ENCODE measurements at places on chromosomes 3 and 15.

GRCh38 chr3:85161544-85161943 lies 202.8 kb downstream of the CADM2 start:
- DNase-seq = no peak

DNA sequence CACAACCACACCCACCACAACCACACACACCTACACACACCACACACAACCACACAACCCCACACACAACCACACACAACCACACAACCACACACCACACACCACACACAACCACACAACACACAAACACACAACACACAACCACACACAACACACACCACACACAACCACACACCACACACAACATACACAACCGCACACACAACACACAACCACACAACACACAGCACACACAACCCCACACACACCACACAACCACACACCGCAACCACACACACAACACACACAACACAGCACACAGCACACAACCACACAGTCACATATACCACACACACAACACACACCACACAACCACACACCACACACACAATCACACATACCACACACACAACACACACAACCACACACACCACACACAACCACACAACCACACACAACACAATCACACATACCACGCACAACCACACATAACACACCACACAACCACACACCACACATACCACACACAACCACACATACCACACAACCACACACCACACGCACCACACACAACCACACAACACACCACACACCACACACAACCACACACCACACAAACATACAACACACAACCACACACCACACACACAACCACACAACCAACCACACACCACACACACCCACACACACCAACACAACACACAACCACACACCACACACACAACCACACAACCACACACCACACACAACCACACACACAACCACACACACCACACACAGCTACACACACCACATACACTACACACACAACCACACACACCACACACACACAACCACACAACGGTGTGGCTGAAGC lies 23.7 kb downstream of the CPN2 start:
- no peak for DNase-seq

DNA sequence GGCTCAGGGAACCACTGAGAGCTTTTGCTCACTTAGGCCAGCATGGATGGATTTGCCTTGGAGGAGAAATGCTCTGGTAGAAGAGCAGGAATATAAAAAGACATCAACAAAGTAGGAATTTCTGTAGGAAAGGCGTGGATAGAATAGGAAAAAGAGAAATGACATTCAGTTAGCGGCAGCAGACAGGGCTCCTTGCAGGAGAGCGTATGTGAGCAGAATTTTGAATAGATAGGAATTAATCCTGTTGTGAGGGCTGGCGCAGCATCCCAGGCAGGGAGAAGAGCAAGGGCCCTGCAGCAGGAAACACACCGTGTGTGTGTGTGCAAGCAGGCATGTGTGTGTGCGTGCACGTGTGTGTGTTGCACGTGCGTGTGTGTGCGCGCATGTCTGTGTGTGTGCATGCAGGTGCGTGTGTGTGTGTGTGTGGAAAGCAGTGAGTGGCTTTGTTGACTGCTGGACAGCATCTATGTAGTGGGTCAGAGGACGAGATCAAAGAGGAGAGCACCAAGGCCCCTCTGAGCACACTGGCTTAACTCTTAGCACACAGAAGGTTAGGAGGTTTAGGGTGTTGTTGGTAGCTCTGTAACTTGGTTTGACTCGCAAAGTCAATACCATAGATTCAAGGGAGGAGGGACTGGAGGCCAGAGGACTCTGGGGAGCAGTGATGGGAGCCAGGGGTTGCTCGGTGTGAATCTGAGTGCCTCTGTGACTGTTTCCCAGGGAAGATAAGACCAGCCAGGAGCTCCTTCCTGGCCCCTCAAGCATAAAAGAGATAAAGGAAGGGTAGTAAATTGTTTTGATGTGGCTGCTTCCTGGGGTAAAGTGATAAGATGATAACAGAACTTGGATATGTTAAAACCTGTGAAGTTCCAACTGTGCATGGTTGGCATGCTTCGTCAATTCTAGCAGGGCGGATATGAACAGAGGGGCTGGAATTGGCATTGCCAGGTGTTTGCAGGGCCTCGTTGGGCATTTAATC lies 639.5 kb downstream of the NR2F2 start:
- DNase-seq = no peak

DNA sequence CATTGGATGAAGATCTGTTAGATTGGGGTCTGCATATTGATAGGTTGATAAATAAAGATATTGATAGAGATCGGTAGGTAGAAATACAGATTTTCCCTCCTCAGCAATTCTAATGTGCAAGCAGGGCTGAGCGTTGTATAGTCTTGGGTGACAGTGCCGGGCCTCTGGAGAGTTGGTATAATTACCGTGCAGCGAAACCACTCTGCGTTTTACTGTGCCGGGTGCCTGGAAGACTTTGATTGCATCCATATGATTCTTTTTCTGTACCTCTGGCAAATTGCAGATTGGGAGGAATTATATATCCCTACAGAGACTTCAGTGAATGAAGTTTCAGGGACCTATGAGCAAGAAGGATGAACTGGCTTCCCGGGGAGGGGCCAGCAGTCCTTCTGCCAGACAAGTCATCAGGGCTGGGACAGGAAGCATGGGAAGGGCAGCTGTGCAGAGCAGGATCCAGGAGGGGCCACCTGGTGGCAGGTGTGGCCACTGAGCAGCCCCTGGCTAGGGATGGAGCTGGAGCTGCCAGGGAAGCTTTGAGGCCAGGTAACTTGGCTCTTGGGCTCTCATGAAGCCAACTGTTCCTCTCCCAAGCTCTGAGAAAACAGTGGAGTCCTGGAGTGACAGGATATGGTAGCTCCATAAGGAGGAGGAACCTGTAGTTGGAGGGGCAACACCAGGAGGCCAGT lies 132.5 kb downstream of the APBA2 start:
- DNase-seq = no peak

- DNase-seq = no peak
Observed at GRCh38 chr3:464255-464654, 267.7 kb downstream of the CHL1 start.

GRCh38 chr15:79858469-79858868 lies 38.3 kb downstream of the MTHFS start:
- DNase-seq = no peak

DNA sequence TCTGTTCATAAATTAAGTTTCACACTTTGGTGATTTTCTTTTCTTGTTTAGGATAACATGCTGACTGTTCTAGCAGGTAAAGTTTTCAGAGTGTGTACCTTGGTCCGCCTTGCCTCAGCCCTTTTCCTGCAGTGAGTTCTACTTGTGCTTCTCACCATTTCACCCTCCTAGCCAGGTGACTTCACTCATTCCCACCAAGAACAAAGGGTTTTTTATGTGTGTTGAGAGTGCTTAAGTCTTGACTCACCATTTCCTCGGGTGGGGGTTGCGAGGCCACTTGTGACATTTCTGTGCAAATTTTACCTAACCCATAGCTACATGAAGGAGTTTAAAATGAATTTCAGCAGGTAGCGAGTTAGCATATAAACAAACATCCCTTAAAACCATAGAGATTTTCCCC lies 81.4 kb downstream of the C3orf38 start:
- DNase-seq = no peak
